ENCODE measurements at places on chromosomes 2 and 18.

DNA sequence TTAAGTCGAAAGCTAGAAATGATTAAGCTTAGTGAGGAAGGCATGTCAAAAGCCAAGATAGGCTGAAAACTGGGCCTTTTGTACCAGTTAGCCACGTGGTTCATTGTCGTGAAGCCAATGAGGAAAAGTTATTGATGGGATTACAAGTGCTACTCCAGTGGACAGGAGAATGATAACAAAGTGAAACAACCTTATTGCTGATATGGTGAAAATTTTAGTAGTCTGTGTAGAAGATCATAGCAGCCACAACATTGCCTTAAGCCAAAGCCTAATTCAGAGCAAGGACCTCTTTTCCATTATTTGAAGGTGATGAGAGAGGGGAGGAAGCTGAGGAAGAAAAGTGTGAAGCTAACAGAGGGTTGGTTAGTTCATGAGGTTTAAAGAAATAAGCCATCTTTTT lies 24.1 kb upstream of the RAMP1 start:
- DNase-seq: no peak

- no peak for DNase-seq
Measured at GRCh38 chr2:19796035-19796695, 105.6 kb downstream of the TTC32 start.

GRCh38 chr2:126655500-126656430 lies at the start of gene GYPC:
Gene GYPC, plus strand, starts transcription at chr2:126656158. Its CDS starts 106 bp downstream, at chr2:126656264.
- no peak for DNase-seq

DNA sequence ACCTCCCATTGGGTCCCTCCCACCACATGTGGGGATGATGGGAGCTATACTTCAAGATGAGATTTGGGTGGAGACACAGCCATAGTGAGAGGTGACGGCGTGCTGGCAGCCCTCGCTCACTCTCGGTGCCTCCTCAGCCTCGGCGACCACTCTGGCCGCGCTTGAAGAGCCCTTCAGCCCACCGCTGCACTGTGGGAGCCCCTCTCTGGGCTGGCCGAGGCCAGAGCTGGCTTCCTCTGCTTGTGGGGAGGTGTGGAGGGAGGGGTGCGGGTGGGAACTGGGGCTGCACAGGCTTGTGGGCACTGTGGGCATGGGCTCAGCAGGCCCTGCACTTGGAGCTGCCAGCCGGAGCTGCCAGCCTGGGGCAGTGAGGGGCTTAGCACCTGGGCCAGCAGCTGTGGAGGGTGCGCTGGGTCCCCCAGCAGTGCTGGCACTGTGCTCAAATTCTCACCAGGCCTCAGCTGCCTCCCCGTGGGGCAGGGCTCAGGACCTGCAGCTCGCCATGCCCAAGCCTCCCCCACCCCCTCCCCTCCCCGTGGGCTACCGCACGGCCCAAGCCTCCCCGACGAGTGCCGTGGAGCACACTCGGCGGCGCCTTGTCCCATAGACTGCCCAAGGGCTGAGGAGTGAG lies 73.0 kb downstream of the SERPINB8 start:
- DNase-seq: no peak

DNA sequence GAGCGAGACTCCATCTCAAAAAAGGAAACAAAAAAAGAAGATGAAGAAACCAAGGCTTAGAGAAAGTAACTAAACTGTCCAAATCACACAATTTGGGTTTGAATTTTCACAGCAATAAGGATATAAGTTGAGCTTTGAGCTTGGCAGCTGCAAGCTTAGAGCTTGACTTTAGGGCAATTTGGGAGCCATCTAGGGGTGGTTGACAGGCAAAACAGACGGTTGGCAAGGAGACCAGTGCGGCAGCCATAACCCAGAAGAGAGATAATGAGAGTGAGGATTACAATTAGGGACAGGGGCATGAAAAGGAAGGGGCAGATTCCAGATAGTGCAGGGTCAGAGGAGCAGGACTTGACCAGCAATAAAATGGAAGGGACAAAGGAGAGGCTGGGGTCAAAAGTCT lies 382.2 kb upstream of the HNRNPA3 start:
- no peak for DNase-seq

DNA sequence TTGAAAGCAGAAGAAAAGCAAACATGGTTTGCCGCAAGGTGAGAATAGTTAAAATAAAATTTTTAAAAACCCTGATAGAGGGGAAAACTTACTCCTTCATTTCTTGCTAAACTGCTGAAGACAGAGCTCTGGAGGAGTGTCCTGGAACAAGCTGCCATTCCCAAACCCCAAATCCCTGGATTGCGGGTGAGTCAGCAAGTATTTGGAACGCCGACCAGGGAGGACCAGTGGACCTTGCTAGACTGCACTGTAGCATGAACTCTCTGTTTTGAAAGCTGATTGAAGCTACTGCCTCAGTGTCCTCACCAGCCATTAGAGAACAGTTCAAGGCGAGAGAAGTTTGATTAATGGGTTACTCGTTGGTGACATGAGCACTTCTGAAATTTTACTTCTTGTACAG lies 99.4 kb upstream of the RASGRP3 start:
- DNase-seq: no peak

- DNase-seq: no peak
Measured at GRCh38 chr18:78821396-78821795, 158.2 kb upstream of the SALL3 start.

DNA sequence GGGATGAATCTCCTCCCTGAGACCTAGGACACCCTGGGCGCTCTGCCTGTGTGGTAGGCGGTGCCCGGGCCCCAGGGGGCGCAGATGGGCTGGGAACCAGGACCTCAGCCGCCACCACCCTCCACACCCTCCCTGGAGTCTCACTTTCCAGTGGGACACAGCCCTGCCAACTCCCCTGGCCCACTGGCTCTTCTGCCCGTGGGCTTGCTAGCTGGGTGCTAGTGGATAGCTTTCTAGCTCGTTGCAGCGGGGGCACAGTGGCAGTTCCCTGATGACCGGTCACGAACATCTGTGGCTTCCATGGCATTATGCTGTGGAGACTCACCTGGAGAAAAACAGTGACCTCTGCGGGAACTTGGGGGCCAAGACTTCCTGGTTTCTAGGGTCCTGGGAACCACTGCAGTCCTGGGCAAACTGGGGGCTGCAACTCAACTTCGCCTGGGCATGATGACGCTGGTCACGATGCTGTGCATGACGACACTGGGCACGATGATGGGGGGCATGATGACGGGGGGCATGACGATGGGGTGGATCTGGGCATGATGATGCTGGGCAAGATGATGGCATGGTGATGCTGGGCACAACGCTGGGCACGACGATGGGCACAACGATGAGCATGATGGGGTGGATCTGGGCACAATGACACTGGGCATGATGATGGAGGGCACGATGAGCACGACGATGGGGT lies 31.0 kb upstream of the ALLC start:
- no peak for DNase-seq

DNA sequence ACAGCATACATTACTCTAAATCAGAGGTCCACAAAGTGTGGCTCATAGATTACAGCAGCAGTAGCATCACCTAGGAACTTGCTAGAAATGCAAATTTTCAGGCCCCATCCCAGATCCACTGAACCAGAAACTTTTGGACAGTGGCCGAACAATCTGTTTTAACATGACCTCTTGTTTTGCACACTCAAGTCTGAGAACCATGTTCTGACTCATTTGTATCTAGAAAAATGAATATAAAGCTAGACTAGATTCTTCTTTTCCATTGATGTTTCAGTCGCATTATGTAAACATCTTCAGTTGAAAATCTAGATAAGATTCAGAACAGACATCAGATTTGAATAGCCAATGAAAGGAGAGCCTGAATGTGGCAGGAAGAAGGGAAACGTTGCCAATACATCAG lies 608.8 kb downstream of the LRP1B start:
- DNase-seq: no peak

GRCh38 chr18:58456625-58457024 lies 172.3 kb downstream of the ALPK2 start:
- DNase-seq: no peak

GRCh38 chr2:108220942-108221541 lies 18.7 kb upstream of the SULT1C3 start:
- no peak for DNase-seq

DNA sequence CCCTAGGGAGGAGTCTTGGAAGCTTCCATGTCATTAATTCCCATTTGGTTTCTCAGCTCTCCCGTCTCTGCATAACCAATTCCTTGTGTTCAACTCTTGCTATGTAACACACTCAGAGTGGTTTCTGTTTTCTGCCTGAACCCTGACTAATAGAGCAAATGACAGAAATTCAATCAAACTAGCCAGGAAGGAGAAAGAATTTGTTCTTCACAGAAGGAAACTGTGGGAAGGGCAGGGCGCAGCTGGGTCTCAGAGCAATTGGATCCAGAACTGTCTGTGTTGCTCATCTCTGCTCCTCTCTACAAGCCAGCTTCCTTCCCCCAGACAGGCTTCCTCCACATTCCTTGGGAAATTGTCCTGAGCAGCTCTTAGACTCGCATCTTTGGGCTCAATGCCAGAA lies 269.8 kb downstream of the TNS1 start:
- no peak for DNase-seq

DNA sequence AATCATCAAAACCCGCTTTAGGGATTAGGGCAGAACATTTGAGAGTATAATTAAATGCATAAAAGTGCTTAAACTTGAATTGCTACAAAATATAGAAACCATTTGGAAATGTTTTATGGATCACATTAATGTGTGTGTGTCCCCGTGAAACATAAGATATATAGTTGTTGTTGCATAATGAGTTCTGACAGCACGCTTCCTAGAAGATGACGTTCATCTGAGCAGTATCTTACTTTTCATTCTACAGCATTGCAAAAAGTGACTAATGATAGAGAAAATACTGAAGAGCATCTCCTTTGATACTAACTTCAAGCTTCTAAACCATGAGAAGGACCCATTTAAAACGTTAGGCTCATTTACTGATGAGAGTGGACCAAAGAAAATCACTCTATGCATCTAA lies 63.7 kb downstream of the SLC8A1 start:
- no peak for DNase-seq

DNA sequence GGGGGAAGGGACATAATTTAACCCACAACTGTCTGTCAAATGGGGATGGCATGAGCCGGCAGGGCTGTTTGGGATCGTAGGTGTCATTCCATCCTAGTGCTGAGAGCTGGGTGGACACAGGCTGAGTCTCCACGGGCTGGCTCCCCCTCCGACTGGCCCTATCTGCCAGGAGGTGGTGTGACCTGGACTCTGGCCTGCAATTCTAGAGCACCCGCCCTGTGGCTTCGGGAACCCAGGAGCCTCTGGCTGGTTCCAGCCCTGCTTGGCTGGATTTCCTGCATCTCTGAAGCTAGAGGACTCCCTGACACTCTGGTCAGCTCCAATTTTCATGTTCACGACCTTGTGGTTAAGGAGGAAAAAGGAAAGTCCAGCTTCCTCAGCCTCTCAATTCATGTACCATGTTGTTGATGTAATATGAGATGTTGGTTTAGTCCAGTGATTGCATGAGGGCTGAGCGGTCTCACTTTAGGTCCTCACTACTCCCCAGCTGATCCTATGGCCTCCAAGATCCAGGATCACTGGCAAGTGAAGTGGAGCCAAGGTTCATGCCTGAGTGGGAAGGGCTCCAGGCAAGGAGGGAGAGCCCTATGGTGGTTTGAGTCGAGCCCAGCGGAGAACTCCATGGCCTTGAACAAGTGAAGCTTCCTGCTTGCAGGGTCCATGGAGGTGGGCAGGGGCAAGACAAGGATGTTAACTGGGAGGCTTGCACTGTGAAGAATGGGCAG lies 169.1 kb downstream of the NDUFA10 start:
- no peak for DNase-seq

GRCh38 chr2:2026851-2027250 lies 282.5 kb upstream of the PXDN start:
- DNase-seq: no peak

GRCh38 chr18:62586781-62587487 lies 64.1 kb downstream of the ZCCHC2 start:
- DNase-seq: no peak

DNA sequence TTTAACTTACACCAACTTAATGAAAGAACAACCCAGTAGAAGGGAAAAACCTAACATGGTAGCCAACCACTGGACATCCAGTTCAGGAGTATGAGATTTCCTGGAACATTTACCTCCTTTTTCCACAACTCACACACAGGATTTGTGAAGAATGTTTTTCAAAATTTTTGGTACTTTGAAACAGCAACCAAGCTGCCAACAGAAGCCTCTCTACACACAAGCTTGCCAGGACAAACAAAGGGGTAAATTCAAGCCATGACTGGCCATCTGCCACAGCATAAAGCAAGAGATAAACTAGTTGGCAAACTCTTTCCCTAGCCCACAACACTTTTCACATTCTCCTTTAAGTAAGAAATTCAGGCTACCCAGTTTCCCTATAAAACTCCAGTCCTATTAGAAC lies 21.4 kb downstream of the MGAT4A start:
- no peak for DNase-seq

- DNase-seq: no peak
Measured at GRCh38 chr2:31023541-31023940, 114.7 kb downstream of the GALNT14 start.

DNA sequence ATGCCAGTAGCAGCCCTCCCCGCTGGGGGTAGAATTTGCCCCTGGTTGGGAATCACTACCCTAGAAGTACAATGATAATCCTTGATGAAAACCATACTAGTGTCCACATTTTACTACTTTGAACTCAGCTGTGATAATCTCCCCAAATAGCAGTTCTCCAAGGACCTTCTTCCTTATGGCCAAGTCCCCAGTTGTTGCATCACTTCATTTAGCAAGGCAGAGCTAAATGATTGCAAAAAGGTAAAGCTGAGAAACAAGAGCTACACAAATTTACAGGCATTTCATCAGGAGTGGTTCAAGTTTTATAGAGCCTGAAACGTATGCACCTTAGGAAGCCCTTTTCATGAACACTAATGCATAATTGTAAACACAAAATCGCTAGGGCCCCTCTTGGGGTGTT lies 44.9 kb upstream of the REL start:
- DNase-seq: no peak

DNA sequence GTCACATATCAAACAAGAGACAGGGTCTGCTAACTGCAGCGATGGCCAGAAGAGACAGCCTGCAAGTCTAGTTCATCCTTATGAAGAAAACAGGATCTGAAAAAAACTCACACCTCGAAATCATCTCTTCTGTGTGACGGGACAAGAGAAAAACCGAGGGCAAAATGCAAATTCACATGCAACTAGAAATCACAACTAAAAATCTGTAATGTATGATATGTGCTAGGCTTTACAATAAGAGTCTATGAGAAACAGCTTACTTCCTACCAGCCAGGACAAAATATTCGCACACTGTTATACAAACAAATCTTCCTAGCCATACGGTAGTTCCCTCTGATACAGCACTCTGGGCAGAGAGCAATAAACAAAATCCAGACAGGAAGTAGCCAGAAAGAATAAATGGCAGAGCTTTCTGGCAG lies 48.8 kb downstream of the ANKRD44 start:
- DNase-seq: no peak

DNA sequence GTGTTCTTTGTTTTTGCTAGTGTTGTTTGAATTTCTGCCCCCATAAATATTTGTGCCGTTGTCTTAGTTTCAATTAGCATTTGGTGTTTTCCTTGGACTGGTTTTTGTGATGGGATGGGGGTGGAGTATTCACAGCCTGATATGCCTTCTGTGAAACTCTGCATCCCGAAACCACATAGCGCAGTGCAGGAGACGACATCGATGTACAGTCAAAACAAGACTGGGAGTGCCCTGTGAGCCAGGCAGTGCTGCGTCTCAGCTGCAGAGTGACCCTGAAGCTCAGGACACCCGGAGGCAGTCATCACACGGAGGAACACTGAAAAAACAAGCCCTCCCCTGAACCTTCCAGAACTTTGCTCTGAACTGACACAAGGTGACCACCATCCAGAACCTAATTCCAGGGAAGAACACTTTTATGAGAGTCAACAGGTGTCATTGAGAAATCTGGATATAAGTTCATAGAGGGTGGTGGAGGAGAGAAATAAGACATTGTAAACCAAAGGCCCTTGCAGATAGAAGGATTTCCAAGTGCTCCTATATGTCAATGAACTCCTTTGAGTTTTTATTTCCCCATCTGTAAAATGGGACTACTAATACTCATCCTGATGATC lies 61.2 kb upstream of the CABLES1 start:
- no peak for DNase-seq

Data from stimulated activated CD4-positive, alpha-beta T cell treated with anti-CD3 and anti-CD28 coated beads, TNF-alpha, amount 100 ng/mL, for 48 hours (primary cell).